ENCODE measurements at places on chromosomes 11 and 22.

- no peak for DNase-seq
Observed at GRCh38 chr11:69325446-69325845, 31.5 kb downstream of the MYEOV start.

DNA sequence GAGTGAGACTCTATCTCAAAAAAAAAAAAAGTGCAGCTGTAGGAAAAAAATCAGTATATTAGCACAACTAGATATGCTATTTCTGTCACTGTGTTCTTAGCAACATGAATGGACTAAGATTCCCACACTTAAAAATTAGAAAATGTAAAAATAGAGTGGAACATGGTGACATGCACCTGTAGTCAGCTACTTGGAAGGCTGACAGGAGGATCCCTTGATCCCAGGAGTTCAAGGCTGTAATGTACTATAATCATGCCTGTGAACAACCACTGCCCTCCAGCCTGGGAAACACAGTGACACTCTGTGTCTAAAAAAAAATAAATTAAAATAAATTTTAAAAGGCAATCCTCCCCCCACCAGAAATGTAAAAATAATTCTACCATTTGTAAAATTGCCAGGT lies 29.8 kb downstream of the PICALM start:
- DNase-seq, result no peak

DNA sequence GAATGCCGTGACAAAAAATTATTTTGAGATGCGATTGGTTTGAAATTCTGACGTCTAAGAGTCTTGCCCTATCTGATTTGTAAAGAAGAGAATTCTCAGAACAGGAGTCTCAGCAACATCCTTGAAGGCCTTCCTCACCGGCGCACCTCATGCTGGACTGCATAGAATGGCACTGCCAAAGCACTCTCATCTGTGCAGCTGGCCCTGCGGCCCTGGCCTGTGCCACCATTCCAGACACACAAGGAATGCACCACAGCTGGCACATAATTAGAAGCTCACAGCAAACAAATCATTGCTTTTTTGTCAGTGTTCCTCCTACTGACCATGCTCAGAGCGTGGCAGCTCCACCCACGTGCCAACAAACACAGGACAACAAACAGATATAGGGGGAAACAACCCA lies 166.0 kb downstream of the KIRREL3 start:
- no peak for DNase-seq

- DNase-seq, result peak; percentile 70
Observed at GRCh38 chr22:32708830-32709229, 92.7 kb upstream of the TIMP3 start.

- no peak for DNase-seq
Observed at GRCh38 chr11:74397501-74398243, 561 bp downstream of the PGM2L1 start.

DNA sequence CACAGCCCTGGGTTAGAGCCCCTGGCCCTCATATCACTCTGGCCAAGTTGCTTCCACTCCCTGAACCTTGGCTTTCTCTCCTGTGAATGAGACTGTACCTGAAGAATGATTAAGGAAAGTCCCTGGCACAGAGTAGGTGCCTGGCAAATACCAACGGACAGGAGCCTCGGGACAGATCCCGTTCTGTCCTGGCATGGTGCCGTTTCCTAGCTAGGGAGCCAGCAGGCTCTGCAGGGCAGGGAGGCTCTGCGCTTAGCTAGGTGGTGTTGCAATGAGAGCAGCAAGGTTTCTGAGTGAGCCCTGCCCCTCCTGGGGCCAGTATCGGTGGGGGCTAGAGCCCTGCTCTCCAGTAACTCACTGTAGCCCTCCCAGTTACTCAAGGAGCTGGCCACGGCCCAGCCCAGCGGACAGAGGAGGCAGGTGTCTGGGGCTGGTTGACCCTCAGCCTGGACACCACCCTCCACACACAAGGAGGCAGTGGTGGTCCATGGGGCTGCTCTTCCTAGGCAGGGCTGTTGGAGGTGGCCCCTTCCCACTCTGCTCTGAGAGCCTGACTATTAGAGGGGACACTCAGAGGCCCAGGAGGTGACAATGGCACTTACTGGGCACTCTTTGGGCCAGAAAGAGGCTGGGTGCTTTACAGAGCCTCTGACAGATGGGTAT lies 74.4 kb downstream of the NFAM1 start:
- DNase-seq, result peak; percentile 46

DNA sequence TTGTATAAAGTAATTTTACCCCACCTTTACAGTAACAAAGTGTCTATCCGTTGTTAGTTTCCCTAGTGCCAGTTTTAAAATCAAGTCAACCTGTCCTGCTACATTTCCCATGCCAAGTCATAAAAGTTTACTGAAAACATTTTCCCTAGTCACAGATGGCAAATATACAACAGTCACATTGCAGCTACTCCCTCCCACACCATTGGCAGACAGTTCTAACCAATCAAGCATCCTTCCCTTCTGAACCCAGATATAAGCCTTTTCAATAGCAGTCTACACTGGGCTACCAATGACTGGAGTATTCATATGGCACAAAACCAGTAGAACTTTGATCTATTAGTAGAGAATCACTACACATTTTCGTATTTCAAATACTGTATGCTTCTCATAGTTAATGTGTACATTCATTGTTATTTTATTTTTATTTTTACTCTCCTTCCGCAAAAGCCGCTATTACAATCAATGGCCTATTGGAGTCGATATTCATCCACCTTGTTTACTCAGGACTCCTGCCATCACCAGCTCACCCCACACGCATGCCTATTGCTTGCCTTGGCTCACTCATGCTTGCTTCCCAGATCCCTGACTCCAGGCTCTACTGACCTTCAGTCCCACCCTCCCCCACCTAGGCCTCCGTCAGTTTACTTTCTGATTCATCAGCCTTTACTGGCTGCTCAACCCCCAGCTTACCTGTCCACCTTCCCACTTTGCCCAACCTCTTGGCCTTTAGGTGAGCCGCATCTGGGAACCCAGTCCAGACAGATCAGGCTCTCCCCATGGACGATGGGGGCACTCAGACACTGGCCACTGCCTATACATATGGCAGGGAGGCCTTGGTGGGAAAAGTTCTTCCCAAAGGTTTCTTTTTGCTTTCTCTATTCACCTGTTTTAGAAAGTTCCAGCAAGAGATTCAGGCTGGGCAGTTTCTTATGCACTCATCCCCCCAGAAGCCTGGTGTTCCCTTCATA lies 408.4 kb downstream of the SOX6 start:
- DNase-seq, result no peak

DNA sequence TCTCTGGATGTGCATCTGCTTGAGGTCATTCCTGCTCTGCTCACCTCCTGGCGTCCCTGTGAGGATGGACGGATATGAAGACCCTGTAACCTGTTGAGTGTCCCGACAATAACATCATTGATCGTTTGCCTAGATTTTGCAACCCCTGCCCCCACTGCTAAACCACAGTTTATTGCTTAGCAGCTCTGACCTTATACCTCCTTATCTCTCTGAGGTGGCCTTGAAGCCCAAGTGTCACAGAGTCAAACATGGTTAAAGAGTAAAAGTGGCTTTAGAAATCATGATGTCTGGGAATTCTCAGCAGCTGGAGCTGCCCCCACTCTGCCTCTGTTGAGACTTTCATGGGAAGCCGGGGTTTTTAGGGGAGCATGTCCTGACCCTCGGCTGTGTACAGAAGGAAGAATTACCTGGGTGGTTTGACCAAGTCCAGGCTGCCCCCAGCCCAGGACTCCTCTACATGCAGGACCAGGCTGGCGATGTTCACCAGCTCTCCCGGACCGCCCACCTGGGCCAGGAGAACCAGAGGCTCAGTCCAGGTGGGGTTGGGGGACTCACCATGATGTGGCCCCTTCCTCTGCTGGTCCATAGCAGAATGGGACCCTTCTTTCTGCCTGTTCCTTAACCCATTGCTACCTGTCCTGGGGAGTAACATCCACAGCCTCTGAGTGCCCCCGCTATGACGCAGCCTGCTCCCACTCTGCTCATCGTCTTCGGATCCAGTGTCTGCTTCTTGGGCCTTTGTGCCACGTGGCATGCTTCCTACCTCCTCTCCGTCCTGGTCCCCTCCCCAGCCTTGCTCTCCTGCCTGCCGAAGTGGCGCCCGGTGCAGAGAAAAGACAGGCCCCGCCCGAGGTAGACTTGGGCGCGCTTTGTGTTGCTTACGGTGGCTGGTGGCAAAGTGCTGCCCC lies 33.4 kb upstream of the FTH1 start:
- no peak for DNase-seq

DNA sequence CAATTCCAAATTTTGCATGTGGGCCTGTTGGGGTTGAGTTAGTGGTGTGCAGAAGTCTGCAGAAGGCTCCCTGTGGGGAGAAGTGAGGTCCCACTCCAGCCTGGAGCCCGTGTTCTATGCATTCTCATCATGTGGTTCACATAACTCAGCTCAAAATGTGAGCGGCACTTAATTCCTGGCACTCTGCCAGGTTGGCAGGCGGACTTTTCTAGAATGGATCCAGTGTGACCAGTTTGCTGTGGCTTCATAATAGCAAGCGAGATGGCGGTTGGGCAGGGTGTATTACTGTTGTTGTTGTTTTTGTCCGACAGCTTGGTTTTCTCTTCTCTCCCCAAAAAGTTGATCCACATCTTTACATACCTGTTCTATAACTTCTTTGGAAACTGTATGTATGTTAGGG lies 146.8 kb upstream of the TTC12 start:
- no peak for DNase-seq

- no peak for DNase-seq
Observed at GRCh38 chr11:61332281-61332796, 566 bp downstream of the DDB1 start.

DNA sequence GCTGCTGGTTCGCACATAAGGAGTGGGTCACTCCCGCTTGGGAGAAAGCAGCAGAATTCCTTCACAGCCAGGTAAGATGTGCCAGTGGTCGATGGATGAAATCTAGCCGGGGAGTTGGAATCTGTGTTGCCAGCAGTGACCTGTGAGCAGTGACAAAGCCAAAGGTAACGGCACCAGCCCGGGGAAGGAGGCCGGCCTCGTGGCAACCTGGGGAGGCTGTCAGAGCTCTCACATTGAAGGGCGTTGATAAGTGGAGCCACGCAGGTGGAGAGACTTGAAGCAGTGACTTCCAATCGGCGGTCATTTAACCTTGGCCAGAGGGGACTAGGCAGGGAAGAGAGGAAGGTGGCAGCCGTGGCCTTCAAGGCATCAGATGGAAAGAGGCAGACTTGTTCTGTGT lies 58.8 kb downstream of the ARHGAP8 start:
- no peak for DNase-seq

Data from heart left ventricle (tissue), 16 donors.